ENCODE measurements at places on chromosomes 5 and 9.

DNA sequence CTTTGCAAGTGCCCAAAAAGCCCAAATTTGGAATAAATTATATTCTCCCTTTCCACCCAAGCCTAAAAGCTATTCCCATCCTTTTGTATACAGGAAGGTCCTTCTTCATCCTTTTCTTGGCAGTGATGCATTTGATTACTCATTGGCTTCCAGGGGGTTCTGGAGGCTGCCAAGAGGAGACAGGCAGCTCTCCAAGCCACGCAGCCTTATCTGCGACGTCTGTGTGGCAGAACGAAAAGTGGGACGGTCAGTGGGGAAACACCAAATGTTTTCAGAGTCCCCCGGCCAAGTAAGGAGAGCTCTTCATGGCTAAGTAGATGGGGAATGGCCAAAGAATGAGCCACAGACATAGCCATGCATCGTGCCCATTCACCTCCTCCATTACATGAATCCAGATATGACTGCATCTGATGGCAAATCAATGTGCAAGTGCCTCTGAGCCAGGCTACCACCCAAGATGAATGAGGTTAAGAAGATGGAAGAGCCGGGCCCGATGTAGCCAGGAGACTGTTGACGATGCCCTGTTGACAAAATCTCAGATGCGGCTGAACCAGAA lies 12.1 kb downstream of the ADAM19 start:
- DNase-seq: no peak

DNA sequence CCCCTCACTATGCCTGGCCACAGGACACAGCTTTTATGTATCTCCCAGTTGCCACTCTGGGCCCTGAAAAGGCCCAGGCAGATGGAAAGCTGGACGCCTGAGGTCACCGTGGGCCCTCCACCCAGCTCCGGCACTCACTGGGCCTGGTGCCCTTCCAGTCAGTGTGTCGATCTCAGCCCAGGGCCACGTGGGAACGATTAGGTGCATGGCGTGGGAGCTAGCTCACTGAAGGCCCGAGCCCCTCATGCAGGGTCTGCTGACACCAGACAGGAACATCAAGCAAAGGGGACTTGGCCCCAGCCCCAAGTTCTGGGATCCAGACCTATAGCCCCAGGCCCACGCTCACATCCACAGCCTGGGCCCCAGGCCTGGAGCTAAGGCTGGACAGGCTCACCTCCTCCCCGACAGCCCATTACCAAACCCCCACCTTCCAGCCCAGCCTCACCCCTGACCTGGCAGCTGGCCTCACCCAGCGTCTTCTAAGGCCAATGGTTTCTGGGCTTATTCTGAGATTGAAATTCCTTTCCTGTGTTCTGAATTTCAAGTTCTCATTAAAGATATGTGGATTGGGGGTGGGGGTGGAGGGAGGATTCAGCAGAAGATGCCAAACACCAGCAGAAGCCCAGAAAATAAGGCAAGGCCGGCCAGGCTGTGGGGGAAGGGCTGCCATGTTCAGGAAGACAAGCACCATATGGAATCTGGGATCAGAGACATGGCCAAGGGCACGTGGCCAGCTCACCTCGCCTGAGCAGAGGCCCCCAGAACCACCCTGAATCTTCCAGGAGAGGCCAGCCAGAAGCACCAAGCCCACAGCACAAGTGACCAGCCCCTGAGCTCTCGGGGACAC lies 74.5 kb downstream of the ADAMTS2 start:
- DNase-seq: no peak

DNA sequence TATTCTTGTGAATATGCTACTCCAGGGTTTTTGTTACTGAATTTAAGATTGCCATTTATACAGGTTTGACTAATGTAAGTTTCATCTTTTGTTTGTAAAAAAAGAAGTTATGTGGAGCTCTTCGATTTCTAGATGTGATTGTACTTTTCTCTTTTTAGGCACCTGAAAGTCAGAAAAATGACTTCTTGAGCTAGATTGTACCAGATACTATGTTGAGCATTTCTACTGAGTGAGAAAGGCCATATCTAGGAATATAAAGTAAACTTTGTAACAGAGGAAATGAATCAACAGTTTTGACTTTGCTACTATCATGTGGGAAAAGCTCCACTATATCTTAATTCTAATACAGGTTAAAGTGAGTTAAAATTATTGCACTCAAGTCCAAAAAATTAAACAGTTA lies 25.1 kb downstream of the SMC5 start:
- DNase-seq: no peak

DNA sequence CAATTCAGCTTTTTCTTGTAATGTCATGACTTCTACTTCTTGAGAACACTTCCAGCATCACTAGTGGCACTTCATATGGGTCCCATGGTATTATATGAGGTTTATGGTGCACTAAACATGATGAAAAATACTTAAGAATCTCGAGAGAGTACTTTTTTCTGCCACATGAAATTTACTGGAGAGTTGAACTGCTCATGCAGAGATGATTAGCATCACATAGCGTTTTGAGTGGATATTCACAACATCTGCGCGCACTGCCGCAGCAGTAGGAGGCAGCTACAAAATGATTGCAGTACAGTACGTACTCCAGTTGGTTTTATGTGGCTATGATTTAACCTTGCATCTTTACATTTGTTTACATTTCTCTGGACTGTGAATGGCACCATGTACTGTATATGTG lies 14.7 kb downstream of the RAD1 start:
- DNase-seq: no peak

GRCh38 chr5:170499621-170500020 lies 4.2 kb upstream of the KCNIP1 start:
- DNase-seq: no peak

- DNase-seq: no peak
These were observed 111.9 kb downstream of the SUSD1 start for GRCh38 chr9:112063151-112063550.

DNA sequence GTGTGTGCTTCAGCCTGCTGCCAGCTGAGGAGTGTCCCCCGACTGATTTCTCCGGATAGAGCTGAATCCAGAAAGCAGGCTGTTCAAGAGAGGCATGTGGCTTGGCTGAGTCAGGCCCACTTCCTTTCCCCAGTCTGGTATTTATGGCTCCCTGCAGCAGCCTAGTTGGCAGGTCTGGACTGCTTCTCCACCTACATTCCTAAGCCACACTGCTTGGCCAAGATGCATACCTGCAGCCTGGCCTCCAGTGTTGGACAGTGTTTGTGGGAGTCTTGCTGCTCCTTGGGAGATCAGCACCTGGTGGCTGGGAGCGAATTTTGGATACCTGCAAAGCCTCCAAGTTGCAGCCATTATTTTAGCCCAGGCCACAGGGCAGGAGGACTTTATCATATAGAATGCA lies 670.8 kb downstream of the ACTL7B start:
- DNase-seq: no peak

DNA sequence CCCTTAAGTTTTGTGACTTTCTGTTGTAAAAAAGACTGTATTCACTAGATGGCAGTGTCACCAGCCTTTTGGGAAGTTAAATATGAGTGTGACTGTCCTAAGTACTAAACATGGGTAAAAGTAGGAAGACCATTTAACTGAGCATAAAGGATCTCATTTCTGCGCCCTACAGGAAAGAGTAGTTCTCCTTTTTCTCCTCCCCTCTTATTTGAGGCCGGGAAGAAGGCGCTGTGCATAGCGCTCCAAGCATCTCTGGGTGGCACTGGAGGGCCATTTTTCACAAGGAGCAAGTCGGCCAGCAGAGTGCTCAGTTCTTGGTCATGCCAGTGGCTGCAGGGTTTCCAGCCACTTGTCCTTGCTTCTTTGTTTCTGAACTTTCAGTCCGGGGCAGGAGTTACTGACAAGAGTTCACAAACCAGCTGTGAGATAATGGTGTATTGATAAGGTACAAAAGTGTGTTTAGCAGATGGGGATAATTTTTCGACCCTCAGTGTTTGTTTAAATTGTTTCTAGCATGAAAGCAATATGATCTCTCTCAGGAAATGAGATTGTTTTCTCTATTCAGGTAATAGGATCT lies 227.6 kb upstream of the DMRT1 start:
- DNase-seq: no peak

DNA sequence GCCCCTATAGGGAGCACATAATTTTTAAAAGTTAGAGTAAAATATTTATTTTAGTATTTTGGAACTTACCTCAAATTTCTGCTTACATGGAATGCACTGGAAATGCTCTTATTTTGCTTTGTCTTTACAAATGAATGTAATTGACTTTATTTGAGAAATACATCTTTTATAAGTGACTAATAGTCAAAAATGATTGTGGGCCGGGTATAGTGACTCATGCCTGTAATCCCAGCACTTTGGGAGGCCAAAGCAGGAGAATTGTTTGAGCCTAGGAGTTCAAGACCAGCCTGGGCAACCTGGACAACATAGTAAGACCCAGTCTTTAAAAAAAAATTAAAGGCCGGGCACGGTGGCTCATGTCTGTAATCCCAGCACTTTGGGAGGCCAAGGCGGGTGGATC lies 5.8 kb downstream of the HMGCR start:
- DNase-seq: no peak

- no peak for DNase-seq
These were observed at the start of gene BSPRY for GRCh38 chr9:113349445-113350094. Gene BSPRY (plus strand): TSS chr9:113349541. CDS start chr9:113349580, 39 bp downstream.

DNA sequence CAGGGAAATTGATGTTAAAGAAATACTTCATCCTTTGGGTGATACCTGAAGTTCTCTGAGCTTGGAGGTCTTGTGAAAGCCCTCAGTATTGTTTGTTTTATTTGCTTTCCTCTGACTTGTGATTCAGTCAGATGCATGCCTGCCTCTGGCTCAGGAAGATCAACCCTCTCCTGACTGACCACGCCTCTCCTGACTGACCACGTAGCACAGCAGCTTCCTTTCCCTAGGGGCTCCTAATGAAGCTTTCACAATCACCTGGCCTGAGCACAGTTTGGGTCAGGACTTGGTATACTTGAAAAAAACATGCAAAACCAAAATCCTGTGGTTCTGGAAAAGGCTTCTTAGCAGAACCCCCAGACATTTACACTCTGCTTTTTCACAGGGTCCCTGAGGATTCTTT lies 3.8 kb downstream of the TGFBI start:
- DNase-seq: no peak

DNA sequence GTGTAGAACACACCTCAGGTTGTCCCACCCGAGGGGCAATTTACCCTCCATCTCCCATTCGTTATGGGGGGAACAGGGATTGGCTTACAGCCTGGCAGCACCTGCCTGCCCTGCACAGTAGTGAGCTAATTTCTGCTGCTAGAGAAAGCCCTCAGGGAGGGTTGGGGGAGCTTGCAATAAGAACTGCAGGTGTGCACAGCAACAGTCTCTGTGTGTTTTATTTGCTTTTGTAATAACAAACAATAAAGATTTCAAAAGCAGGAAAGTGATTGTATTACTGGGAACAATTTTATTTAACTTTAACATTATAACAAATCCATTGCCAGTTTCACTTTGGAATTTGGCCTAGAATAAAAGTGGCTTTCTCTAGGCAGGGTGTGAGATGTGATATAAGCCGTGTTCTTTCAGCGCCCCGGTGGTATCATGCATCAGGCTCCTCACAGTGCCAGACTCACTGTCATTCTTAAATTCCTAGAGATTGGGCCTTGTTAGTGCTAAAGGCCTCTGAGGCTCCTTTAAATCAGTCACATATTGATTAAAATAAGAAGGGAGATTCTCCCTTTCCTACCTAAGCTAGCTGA lies 81.1 kb downstream of the RMI1 start:
- no peak for DNase-seq

GRCh38 chr9:18982262-18982620 lies 50.8 kb downstream of the SAXO1 start:
- no peak for DNase-seq

- no peak for DNase-seq
These were observed 15.4 kb upstream of the ANGPTL2 start for GRCh38 chr9:127137640-127138360.

DNA sequence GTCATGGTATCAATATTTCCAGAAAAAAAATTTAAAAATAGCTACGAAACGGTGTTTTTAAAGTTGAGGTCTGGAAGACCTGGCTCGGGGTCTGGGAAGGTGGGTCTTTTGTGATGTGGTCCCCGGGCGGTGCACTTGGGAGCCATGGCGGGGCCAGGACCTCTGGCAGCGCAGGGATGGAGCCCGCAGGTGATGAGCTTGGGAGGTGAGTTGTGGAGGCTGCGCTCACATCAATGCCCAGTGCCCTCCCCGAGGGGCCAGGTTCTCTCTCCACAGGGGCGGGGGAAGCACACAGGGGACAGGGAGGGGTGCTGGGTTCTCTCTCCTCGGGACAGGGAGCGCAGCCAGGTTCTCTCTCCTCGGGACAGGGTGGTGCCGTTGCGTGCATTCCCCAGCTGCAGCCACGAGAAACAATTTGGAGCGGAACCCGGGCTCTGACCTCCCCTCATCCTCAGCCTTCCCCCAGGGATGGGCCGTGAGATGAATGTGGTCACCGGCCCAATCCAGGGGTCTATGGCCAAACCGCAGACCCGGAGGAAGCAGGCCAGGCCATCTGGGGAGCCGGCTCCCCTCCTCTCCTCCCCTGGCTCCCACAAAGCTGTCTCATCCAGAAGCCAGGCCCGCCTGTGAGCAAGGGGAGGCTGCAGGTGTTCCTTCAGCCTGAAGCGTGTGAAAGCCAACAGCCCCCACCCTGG lies 25.8 kb downstream of the DBH start:
- no peak for DNase-seq

DNA sequence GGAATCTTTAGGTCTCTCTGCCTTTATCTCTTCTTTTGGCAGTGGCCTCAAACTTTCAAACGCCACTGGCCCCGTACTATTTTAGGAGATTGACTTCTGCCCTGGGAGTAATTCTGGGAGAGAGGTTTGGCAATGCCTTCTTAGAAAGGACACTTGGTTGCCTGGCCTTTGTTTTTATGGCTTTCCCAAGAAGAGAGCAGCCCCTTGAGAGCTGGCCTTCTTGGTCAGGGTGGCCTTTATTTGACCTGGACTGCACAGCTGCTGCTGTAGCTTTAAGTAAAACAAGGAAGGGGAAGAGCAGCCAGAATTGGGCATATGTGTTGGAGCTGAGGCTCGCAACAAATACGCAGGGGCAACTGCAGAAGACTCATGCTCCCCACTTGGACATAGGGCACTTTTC lies 60.8 kb downstream of the PTPN3 start:
- no peak for DNase-seq

DNA sequence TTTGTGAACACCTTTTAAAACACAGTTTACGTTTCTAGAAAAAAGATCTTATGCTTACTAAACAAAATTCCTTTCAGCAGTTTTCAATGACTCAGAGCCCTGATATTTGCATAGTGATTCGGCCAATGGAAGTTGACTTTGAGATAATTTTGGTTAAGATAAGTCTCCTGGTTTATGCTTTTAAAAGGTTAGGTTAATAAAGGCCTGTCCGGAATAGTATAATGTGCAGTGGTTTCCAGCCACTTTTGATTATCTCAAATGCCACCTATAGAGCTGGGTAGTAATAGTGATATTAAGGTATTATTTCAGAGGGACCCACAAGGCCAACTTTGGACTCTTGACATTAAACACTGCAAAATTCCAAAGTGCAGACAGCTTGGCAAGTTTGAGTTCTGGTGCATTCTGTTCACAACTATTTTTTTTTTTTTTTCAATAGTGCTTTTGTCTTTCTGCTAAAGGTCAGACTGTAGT lies 86.1 kb downstream of the F2RL2 start:
- DNase-seq: no peak

- DNase-seq: no peak
These were observed 144.9 kb upstream of the DMRT1 start for GRCh38 chr9:696332-697323.

- no peak for DNase-seq
These were observed 726.1 kb upstream of the WWC1 start for GRCh38 chr5:167565189-167565954.

All from stimulated activated CD8-positive, alpha-beta memory T cell treated with anti-CD3 and anti-CD28 coated beads, Interleukin-7, amount 100 ng/mL, for 48 hours (primary cell).